ENCODE measurements at places on chromosomes 1 and 21.

DNA sequence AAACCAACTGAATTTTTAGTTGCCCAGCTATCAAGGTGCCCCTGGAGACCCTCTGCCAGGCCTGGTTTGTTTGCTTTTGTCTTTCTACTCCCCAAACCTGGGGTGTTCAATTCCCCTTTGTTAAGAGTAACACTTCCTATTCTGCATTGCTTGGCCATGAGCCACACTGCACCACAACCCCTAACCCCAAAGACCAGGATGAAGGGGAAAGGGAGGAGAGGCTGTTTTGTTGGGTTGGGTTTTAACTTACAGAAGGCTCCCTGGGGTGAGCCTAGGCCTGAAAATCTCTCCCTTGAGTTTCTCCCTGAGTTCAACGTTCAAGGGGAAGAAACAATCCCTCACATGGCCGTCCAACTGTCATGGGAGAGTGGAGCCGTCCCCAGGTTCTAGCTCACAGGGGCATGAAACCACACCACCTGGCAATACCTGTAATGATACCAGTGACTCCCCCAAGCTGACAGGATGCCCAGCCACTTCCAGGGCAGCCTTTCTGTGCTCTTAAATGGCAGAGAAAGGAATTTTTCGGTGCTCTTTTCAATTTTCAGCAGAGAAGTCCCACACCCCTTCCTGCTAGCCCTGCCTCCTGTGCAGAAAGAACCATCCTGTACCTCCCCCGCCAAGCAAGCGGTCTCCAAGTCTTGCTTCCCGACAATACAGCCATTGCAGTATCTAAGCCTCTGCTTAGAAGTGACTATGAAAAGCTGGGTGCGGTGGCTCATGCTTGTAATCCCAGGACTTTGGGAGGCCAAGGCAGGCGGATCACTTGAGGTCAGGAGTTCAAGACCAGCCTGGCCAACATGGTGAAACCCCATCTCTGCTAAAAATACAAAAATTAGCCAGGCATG is 14.9 kb downstream of the SLC45A3 start:
- no peak for DNase-seq

DNA sequence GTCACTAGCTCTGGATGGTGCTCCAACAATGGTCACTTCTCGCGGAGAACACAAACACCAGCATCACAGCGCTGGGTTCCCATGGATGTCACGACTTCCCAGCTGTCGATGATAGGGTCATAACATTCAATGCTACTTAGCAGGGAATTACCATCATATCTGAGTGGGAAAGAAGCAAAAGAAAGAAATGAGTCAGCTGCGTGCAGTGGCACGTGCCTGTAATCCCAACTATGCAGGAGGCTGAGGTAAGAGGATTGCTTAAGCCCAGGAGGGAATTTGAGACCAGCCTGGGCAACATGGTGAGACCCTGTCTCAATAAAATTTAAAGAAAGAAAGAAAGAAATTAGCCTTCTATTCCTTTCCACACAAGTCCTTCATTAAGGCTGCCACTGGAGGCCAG is 3.6 kb upstream of the RABIF start:
- no peak for DNase-seq

DNA sequence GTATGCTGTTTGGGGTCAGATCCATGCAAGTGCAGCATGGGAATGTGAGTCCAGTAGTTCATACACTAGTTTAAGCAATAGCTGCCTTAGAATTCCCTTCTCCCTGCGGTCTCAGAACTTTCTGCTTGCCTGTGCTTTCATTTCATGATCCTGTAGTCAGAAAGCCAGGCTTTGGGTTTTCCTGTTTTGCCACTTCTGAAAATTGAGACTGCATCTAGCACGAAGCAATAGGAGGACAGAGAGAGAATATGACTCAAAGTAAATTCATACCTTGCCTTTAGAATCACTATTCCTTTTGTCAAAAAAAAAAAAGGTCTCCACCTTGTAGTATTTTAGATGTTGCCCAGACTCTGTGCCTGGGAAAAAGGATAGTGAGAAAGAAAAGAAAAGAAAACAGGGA is 161.2 kb upstream of the SNX7 start:
- DNase-seq = no peak

GRCh38 chr1:22045604-22046228 is 6.8 kb upstream of the CDC42 start:
- no peak for DNase-seq

- no peak for DNase-seq
Measured at GRCh38 chr1:145730900-145731299, 11.6 kb downstream of the CD160 start.

DNA sequence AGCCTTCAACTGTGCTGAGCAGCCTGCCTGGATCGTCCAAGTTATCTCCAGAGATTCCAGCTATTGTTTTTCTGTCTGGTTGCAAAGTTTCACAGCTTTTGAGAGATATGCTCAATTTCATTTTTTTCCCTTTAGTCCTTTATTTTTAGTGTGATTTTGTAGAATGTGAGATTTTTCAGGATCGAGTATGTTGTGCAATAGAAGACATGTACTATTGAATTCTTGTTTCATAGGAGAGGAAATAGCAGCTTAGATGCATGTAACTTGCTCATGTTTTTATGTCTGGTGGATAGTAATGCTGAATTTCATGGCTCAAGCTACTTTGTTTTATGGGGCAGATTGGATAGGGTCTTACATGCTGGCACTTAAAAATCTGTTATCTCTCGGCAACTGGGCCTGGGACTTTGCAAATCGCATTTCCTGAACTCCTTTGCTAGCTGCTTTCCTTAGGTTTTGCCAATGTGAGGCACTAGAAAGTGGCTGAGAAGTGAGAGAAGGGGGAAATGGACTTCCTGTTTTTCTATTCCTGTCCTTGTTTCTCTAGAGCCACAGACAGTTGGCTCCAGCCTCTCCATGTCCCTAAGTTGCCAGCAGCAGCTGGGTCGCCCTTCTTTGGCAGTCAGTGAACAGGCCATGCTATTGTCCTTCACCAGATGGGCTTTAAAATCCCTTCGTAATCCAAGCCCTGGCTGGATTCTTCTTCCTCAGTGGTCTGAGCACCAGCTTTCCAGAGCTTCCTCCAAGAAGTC is 101.4 kb upstream of the PDE4B start:
- no peak for DNase-seq

DNA sequence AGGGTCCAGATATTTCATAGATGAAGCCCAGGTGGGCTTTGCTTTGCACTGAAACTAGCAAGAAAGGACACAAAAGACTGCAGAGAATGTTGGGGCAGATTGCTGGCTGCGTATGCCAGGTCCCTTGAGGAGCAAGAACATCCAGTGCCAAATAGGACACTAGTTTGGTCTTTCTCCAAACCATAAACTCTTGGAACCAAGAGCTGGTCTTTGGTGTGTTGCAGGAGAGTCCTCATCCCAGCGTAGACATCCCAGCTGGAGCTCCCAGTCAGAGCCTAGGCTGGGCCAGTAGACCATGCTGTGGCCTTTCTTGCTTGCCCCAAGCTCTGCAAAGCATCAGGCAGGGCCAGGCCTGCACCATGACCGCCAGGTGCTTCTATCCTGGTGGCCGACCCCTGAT is 87.5 kb downstream of the ATP5PO start:
- no peak for DNase-seq

DNA sequence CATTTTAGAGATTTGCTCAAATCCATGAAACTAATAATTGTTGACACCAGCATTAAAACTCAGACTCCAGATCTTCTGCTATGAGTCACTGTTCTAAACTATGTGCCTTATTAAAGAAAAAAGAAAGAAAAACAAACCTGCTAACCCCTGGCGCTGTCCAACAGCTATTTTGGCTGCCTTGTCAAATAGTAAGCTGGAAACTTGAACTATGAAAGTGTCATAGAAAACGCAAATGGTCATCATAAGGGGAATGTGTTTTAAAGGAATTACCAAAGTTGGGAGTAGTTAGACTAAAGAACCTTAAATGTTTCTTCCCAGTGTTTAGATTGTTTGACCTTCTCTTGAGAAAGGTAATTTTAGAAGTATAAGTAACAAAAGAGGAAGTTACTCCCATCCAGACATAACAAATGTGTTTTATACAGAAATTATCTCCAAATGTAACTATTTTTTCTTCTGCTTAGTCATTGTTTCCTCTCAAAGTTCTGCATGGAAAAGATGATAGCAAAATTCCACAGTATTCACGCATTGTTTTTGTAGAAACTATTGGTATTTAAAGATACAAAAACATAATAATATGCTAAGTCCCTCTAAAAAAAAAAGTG is 272.4 kb downstream of the TPR start:
- DNase-seq = no peak

- no peak for DNase-seq
Measured at GRCh38 chr1:15295696-15296095, 48.7 kb downstream of the FHAD1 start.

- DNase-seq = no peak
Measured at GRCh38 chr1:19385221-19385620, 73.1 kb downstream of the SLC66A1 start.

DNA sequence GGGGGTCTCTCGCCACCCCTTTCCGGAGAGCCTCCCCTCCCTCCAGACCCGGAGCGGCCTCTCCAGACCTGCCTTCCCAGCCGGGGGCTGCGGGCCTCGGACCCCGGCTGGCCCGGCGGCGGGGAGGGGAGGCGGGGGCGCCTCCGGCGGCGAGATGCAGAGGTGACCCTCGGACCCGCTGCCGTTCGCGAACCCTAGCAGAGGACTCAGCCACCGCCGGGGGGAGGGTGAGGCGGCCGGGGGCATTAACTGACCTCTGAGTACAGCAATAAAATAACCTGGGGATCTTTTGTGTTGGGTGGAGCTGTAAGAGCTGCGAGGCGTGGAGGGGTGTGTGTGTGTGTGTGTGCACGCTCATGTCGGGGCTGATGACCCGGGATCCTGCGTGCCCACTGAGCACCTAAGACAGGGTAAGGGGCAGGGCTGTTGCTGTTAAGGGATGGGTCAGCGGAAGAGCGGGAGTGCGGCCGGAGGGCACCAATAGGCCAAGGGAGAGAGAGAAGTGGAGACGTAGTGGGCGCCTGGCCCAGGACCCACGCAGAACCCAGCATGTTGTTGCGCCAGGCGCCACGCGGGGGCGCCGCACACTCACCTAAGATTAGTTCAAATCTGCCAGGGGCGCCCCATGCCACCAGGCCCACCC is 6.3 kb downstream of the HAPLN2 start:
- peak; percentile 51 for DNase-seq

DNA sequence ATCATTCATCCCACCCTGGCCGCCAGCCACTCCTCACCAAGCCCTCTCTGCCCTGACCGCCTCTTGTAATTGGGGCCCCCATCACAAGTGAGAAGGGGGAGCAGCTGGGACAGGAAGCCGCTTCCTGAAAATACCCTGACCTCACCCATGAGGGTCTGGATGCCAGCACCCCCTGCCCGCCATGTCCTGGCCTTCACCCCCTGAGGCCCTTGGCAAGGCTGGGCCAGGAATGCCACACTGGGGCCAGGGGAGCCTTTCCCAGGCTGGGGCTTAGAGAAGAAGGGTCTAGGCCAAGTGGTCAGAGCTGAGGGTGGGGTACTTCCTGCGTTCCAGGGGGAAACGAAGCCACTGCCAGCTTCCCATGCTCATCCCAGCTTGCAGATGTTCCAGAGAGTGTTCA is 60.5 kb downstream of the TAS1R2 start:
- DNase-seq = no peak

GRCh38 chr21:42310411-42311001 is 4.7 kb downstream of the TFF3 start:
- DNase-seq = no peak

DNA sequence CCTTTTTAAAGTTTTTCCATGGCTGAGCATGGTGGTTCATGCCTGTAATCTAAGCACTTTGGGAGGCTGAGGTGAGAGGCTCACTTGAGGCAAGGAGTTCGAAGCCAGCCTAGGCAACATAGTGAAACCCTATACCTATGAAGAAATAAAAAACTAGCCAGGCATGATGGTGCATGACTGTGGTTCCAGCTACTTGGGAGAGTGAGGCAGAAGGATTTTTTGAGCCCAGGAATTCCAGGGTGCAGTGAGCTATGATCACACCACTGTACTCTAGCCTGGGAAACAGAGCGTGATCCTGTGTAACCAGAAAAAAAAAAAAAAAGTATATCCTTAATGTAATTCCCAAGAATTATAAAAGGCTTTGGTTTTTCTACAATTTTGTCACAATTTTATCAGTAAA is 17.4 kb downstream of the DEPDC1 start:
- no peak for DNase-seq

DNA sequence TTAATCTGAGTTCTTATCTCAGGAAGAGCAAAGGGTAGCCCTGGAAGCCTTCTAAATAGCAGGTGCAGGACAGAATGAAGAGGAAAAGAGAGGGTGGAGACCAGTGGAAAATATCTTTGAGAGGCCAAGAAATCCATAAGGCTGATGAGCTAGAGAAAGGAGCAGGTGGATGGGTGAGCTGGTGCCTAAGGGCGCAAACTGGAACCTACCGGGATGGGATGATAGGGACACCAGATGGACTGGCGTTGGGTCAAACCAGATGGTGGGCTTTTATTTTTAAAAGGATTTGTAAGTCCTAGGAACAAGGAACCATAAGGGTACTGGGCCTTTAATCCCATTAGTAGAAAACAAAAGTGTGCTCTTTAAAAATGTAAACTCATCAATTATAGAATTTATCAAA is 59.7 kb downstream of the RGL1 start:
- DNase-seq = no peak

GRCh38 chr1:196049407-196049806 is 558.8 kb downstream of the KCNT2 start:
- no peak for DNase-seq

DNA sequence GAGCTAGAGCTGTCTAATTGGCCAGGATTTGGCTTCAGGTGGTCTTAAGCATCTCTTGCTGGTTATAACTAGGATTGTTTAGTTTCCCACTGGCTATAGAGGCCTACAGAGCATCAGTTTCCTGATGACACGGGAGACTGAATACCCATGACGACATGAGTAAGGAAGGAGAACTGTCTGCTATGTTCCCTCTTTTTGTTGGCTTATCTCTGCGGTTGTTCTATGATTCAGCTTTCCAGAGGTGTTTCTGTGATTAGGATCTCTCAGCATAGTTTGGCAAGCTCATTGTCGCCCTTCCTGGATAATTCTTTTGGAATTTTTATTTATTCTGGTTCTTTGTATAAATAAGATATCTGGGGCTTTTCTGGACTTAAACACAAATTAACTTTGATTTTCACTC is 163.4 kb downstream of the OLFM3 start:
- no peak for DNase-seq

- DNase-seq = no peak
Measured at GRCh38 chr21:39388038-39388810, 39.3 kb upstream of the HMGN1 start.

DNA sequence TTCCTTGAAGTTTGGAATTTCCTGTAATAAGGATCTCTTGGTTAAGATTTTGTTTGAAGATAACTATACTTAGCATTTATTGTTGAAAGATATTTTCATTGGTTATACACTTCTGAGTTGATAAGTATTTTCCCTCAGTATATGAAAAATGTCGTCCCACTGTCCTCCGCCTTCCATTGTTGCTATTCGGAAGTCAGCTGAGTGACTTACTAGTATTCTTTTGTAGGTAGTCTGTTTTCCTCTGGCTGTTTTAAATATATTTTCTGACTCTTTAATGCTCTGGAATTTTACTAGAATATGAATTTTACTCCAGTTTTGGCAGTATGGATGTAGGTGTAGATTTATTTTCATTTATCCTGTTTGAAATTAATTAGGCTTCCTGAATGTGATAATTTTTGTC is 498.7 kb upstream of the NFIA start:
- DNase-seq = peak; percentile 1
